Stimulated activated CD4-positive, alpha-beta T cell treated with anti-CD3 and anti-CD28 coated beads, Interleukin-15, amount 100 ng/mL, for 1 hour (primary cell): ENCODE measurements at places on chromosomes 12 and 14.

DNA sequence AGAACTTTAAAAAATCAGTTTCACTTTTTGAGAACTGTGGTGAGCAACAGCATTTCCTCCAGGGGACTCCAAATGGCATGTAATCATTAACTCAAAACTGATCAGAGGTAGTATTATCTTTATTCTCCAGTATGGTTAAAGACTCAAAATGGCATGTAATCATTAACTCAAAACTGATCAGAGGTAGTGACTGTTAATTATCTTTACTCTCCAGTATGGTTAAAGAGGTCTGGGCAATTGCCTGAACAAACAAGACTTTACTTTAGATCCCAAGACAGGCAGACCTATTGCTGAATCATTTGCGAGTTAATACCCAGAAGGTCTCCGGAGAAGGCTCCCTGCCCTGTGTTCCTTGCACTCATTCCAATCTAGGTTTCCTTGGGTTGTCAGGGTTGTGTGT lies 6.6 kb upstream of the ACADS start:
- no peak for DNase-seq

GRCh38 chr12:70258605-70259403 lies 15.6 kb downstream of the CNOT2 start:
- no peak for DNase-seq

DNA sequence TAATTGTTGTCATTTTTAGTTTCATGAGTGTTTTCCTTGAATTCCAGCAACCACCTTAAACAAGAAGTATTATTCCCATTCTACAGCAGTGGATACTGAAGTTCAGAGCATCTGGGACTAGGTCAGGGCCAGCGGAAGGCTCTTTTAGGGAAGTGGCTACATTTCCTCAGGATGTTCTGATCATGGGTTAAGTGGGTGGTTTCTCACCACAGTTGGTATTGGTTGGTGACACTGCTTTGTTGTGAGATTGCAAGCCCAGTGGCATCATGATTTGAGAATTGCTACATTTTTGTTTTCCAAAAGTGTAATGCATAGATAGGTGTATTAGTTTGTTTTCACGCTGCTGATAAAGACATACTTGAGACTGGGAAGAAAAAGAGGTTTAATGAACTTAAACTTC lies 47.1 kb downstream of the SYNE2 start:
- no peak for DNase-seq

- no peak for DNase-seq
These were observed 208.7 kb upstream of the FOXN3 start for GRCh38 chr14:89625731-89626232.

DNA sequence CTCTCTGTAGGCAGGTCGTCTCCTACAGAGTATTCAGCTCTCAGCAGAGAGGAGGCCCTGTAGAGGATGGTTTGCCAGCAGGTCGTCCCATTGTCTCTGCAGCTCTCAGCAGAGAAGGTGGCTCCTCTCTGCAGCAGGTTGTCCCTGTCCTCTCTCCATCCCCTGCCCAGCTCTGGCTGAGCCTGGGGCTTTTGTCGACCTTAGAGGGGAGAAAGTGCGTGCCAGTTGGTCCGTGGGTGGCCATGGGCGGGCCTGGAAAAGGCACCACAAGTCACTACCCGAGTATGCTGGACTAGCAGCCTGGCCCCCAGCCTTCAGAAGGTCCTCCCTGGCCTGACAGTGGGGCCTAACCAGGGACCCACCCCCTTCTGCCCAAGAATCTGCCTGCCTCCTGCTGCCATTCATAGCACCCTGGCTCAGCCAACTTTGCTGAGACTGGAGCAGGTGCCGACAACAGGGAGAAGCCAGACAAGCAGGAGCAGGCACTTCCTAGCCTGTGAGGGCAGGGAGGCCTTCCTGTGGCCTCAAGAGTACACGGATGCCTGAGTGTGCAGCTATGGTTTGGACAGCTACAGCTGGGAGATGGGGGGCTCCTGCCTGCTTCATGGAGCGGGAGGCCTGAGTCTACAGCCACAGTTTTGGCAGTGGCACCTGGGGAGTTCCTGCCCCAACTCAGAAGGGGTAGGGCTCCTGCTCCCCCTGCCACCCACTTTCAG lies 59.7 kb upstream of the KCNH3 start:
- no peak for DNase-seq

DNA sequence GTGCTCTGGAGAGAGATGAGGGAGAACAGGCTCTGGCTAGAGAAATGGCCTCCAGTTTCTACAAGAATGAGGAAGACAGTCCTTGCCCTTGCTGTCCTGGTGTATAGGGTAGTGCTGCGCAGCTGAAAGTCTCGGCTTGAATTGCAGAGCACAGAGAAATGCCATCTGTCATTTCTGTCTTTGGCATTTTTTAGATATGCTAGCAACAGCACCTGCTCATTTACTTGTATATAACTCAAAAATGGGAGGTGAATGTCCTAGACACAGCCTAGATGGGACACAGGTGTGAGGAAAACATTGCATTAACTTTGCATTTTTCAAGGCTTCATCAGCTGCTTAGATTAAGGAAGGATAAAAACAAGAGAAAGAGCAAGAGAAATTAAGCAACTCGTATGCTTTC lies 35.8 kb downstream of the GPR19 start:
- DNase-seq: no peak

DNA sequence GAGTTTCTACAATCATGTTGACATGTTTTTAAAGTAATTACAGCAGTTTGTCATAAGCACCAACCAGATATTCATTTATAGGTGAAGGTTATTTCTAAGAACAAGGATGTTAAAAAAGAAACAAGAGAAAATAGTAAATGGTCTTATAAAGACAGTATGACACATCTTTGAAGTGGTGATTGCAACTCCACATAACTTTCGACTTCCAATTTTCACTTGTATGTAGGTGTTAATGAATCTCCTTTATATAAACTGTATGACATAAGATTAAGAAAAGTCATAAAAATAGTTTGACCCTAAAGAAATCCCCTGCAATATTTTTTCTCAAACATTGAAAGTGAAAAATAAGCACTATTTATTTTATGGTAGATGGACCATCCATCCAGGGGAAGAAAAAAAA lies 144.8 kb upstream of the PTPRQ start:
- no peak for DNase-seq

DNA sequence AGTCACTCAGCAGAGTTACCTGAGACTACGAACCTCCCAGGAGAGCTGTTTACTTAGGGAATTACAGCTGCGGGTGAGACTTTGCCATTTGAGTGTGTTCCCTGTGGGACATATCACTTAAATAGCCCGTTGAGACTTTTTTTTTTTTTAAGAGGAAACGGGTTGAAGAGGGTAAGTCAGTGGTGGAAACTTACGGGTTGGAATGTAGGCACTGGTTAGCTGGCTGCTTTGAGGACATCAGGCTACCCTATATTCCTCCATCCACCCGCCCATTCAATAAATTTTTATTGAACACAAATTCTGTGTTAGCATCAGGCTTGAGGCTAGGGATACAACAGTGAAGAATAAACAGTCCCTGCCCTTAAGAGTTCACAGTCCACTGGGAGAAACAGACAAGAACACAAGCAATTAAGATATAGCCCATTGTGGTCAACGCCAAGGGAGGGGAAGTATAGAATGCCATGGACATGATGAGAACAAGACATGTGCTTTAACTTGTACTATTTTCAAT lies 88.1 kb upstream of the CPSF6 start:
- DNase-seq: no peak

- DNase-seq: no peak
These were observed 299.0 kb downstream of the CCDC91 start for GRCh38 chr12:28489246-28489645.
